ENCODE measurements at places on chromosomes 1 and 21.

DNA sequence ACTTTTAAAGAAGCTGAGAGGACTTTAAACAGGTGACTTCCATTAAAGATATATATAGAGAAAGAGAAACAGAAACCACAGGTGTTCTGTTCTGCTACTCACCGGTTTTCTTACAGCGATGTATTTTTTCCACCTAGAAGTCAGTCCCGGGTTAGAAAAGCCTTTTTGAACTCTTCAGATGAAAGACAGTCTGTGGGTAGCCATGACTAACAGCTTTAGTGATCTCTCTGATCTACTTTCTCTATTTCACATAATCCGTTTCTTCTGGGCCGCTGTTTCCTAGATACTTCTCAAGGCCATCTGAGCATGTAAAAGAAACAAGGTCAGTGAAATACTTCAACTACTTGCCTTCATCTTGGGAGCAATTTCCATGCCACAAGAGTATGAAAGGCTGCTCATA is 25.1 kb downstream of the WDR64 start:
- H3K27me3 ChIP-seq = no peaks in the 10 kb centered on the region
- H3K36me3 ChIP-seq = no peaks in the 10 kb centered on the region
- no peak overlapping the region for H3K27ac ChIP-seq
- DNase-seq = no peak

- H3K27ac ChIP-seq = no peak overlapping the region
- H3K36me3 ChIP-seq = no peaks in the 10 kb centered on the region
- no peak overlapping the region for H3K4me3 ChIP-seq
- DNase-seq = no peak
- no peaks in the 10 kb centered on the region for H3K27me3 ChIP-seq
Measured at GRCh38 chr1:34978921-34979320, 6.2 kb downstream of the TMEM35B start.

GRCh38 chr1:241413386-241413785 is 56.4 kb upstream of the RGS7 start:
- H3K36me3 ChIP-seq = no peaks in the 10 kb centered on the region
- no peak overlapping the region for H3K27ac ChIP-seq
- peaks cover 3% of the 10 kb centered on the region for H3K4me1 ChIP-seq

DNA sequence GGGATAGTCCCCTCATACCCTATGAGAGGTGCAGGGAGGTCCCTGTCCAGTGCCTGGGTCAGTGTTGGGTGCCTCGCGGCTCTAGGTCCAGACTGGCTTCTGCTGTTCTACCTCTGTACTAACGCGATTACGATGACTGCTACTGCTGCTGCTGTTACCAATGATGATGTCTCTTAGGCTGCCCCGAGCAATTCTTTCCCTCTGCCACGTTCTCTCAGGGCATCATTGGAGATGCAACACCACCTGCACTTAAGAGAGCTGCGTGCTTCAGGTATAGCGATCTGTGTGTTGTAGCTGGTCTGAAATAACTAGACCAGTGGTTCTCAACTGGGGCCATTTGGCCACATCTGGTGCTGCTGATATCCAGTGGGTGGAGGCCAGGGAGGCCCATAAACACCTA is 36.9 kb downstream of the KAZN start:
- no peak for DNase-seq
- H3K4me1 ChIP-seq = peaks cover 20% of the 10 kb centered on the region
- H3K4me3 ChIP-seq = no peak overlapping the region
- no peak overlapping the region for H3K27ac ChIP-seq
- H3K27me3 ChIP-seq = no peaks in the 10 kb centered on the region
- no peaks in the 10 kb centered on the region for H3K36me3 ChIP-seq

GRCh38 chr1:219281831-219282230 is 108.2 kb downstream of the LYPLAL1 start:
- no peaks in the 10 kb centered on the region for H3K36me3 ChIP-seq
- H3K27ac ChIP-seq = no peak overlapping the region
- no peak overlapping the region for H3K4me3 ChIP-seq
